ENCODE measurements at places on chromosomes 7 and 10.
A peak's percentile ranks its signal among the peaks of the same experiment; 100 is the strongest.

- ATAC-seq = no peak
These were observed 64.4 kb upstream of the EMX2 start for GRCh38 chr10:117477961-117478670.

- ATAC-seq = no peak
These were observed 215.6 kb downstream of the DOCK4 start for GRCh38 chr7:111990643-111991042.

GRCh38 chr10:71345694-71346093 is 26.6 kb downstream of the SLC29A3 start:
- ATAC-seq = no peak

DNA sequence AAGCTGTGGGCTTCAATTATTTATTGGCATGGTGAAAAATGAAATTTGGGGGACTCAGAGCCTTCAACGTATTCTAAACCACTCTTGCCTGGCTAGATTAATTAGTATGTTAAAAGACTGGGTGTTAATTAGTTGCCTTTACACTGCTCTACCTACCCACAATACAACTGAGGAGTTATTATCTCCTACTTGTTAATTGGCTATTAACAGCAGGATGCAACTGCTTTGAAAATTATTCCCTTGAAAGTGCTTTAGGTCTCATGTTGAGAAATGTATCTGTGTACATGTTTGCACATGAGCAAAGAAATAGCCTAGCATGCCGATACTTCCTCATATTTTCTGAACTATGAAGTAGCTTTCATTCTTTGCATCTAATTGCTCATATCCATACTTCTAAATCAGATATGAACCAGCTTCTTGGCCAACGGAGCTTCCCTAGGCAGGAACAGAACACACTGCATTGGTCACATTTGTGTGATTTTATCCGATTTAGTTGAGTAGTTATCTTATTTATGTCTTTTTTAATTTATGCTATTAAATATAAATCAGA is 155.8 kb downstream of the GPAM start:
- no peak for ATAC-seq

GRCh38 chr7:28296571-28297483 is 115.5 kb upstream of the CREB5 start:
- no peak for ATAC-seq

GRCh38 chr7:50368366-50368765 is 63.9 kb downstream of the IKZF1 start:
- no peak for ATAC-seq

- ATAC-seq = no peak
These were observed 92.2 kb downstream of the C10orf105 start for GRCh38 chr10:71627230-71627939.

GRCh38 chr10:110226543-110226925 is 19.1 kb downstream of the MXI1 start:
- peak; percentile 10 for ATAC-seq

DNA sequence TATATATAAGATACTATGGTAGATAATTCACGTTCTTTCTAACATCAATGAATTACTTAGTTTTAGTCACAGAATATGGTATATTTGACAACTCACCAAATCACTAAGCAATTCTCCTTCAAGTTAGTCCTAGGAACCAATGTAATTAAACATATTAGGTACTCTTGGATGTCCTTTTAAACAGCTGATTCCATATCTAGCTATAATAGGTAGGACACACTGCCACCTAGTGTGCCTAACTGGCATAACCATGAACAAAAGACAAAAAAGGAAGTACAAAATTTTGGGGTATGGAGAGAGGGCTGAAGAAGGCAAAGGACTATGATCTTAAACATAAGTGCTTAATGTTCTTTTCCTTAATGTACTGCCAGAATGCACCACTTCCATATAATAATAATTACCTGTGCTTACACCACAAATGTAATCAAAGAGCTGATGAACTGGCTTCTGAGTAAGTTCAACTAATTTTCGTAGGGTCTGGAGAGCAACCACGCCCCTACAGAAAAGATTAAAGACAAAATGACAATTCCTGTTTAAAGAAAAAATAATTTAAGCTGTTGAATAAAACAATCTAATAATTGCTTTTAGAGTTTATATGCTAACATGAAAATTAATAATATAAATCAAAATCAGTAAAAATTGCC is 28.7 kb downstream of the PNPLA8 start:
- peak; percentile 44 for ATAC-seq

GRCh38 chr10:43818687-43819086 is 170.0 kb upstream of the ZNF32 start:
- no peak for ATAC-seq

DNA sequence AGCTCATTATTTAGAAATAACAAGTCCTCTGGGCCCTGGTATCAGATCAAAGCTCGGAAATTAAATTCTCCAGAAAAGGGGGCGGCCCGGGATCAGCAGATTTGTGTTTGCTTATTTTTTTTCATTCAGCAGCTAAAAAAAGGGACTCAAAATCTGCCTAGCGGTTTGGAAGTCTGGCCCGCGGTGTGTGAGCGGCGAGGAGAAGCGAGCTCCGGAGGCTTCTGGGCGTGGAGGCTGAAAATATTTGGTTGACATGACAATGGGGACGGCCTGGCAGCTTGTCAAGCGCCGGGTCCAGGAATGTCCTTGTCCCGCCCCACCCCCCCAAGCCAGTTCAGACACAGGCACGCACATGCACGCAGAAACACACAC is 43.4 kb downstream of the FOXL3 start:
- no peak for ATAC-seq

- ATAC-seq = no peak
These were observed 433.6 kb downstream of the ACTR3B start for GRCh38 chr7:153193144-153193595.

DNA sequence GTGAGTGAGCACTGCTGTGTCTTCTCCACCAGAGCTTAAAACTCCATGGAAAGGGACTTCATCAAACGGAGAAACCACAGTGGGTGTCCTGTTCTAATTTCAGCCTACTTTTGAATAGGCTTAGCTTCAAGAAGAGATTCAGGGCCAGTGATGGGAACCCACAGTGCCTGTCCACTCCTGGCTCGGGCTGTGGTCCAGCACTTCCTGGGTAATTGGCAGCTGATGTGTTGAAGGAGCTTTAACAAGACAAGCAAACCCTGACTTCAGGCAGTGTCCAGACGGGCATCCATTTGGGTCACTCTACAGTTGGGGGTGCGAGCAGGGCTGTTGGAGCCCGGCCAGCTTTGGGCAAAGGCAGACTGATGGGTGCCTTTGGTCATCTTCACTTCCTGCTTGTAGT is 14.5 kb downstream of the VWC2 start:
- ATAC-seq = no peak

DNA sequence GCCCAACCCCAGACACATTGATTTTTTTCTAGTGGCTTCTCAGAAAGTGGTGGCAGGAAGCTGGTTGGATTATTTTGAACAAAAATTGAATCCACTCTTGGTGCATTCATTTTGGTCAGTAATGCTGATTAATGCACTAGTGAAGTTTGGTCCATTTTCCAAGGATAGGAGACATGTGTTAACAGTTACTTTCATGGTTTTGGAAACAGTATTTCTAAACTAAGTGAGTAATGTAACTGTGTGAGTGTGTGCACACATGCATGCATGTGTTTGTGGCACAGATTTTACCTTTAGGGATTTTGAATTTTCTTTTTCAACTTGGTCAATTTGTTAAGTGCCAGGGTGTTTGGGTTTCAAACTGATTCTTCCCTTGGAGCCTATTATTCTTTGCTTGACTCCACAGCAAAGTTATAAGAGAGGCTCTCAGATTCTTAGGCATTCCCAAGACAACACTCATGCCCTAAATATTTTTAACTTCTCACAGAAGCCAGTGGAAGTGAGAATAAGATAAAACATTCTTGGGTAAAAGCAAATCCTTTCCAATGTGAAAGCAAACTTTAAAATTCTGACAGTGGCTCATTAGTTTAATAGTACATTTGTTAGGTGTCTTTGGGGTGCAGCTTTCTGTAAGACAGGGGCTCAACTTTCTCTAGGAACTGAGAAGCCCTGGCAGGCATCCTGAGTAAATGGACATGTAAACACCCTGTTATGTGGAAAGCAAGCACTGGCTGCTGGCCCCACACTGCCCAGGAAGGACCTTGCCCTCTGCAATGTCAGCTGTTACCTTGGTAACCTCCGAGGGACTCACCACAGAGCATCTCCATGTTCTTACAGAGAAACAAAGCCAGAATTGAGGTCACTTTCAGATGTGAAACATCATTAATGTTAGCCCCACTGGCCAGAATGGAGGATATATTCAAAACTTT is 68.4 kb downstream of the ASAH2B start:
- ATAC-seq = no peak

GRCh38 chr7:39085590-39086049 is 107.9 kb downstream of the POU6F2 start:
- no peak for ATAC-seq

GRCh38 chr7:65409363-65409762 is 35.7 kb downstream of the ZNF92 start:
- no peak for ATAC-seq

DNA sequence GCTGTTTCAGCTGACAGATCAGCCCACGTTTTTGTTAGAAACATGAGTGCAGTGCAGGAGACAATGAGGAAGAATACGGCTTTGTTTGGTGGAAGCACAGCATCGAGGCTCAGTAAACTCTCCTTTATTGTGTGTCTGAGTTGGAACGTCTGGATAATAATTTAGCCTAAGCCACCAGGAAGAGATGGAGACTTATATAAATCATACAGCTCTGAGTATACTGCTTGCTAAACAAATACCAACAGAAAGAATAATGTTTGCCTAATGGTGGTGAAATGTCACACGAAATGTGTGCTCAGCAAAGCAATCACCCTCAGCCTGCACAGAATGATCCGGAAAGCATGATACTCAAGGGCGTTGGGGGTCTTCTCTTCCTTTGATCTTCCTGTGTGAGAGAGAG is 664.1 kb upstream of the ADARB2 start:
- ATAC-seq = no peak

- no peak for ATAC-seq
These were observed 851.0 kb downstream of the KCNMA1 start for GRCh38 chr10:76786504-76787072.

DNA sequence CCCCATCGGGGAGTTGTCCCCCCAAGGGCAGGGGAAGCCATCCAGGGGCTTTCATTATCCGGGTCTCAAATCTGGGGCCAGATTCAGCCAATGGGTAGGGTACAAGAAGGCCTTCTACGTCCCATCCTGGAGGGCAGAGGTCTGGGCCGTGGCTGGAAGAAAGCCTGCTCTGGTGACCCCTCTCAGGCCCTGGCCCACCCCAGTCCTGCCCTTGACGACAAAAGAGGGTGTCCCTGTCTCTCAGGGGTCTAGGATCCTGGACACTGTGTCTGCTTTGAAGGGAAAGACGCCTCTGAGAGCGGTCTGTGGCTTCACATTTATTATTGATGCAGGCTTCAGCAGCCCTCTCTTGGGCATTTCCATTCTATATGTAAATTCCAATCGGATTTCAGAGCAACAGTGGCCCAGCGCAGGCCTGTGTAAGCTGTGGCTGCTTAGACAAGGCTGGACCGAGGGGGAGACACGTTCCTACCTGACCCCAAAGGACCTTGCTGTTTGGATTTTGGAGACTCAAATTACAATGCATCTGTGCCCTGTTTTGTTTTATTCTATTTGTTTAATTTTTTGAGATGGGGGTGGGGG is 83.2 kb upstream of the BAIAP2L1 start:
- ATAC-seq = no peak

DNA sequence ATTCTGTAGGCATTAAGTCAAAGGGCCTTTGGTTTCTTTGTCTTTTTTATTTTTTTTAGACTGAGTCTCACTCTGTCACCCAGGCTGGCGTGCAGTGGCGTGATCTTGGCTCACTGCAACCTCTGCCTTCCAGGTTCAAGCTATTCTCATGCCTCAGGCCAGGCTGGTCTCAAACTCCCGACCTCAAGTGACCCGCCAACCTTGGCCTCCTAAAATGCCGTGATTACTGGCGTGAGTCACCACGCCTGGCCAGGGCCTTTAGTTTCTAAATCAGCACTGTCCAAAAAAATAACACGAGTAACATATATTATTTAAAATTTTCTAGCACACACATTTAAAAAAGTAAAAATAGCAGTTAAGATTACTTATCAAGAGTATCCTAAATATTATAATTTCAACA is 11.1 kb upstream of the ACSL5 start:
- ATAC-seq = no peak

GRCh38 chr7:137418841-137419240 is 75.3 kb upstream of the PTN start:
- no peak for ATAC-seq

DNA sequence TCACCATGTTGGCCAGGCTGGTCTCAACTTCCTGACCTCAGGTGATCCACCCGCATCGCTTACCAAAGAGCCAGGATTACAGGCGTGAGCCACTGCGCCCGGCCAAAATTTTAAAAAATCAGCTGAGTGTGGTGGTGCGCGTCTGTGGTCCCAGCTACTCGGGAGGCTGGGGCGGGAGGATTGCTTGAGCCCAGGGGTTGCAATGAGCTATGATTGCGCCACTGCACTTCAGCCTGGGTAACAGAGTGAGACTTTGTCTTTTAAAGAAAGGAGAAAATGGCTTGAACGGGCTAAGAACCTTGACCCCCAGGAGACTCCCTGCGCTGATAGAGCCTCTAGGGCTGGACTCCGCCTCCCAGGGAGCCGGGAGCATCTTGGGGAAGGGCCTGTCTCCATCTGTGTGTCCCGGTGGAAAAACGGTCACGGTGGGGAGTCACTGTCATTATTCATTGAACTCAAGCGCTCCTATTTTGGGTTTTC is 760 bp upstream of the KCTD7 start:
- no peak for ATAC-seq

DNA sequence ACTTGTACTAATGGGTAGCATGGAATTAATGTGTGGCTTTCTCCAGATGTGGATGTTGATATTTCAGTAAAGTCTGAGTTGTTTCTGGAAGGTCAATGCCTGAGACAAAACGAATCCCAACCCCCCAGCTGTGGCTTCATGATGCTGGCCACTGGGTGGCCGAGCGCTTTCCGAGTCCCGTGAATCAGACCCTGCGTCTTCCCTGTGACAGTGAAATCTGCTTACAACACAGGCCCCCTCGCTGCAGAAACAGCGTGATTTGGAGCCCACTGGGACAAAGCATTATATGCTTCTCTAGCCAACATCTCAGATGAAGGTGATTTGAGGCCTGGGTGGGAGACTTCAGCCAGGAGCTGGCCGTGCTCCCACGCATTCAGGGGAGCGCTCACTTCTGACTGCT is 124.7 kb downstream of the WDR37 start:
- ATAC-seq = no peak

DNA sequence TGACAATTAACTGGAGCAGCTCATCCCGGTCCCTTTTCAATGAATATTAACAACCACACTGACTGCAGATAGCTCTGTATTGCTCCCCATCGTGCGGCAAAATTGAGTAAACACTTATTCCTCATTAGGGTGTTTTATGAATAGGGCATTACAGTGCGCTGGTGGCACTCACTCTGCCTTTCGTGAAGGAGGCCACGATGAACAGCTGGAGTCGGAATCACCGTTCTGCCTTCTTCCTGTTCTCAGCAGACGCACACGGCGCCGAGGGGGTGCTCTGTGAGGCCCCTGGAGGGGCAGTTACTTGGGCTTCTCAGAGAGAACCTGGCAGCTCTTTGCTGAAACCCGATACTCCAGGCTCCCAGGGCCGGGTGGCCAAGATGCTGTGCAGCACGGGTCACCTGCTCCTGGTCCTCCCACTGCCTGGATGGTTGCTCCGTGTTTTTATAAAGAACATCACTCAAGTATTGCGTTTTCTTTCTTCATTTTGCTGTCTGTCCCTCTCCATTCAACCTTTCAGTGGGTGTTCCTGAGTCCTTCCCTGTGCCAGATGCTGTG is 241.9 kb downstream of the GLRX3 start:
- ATAC-seq = no peak

GRCh38 chr10:93180482-93180931 is 106.8 kb downstream of the CYP26A1 start:
- ATAC-seq = no peak

Data from activated CD4-positive, CD25-positive, alpha-beta regulatory T cell treated with anti-CD3 and anti-CD28 coated beads, Interleukin-2, amount 50 U/mL, for 24 hours (primary cell).